ENCODE measurements at places on chromosomes 13 and 19.

DNA sequence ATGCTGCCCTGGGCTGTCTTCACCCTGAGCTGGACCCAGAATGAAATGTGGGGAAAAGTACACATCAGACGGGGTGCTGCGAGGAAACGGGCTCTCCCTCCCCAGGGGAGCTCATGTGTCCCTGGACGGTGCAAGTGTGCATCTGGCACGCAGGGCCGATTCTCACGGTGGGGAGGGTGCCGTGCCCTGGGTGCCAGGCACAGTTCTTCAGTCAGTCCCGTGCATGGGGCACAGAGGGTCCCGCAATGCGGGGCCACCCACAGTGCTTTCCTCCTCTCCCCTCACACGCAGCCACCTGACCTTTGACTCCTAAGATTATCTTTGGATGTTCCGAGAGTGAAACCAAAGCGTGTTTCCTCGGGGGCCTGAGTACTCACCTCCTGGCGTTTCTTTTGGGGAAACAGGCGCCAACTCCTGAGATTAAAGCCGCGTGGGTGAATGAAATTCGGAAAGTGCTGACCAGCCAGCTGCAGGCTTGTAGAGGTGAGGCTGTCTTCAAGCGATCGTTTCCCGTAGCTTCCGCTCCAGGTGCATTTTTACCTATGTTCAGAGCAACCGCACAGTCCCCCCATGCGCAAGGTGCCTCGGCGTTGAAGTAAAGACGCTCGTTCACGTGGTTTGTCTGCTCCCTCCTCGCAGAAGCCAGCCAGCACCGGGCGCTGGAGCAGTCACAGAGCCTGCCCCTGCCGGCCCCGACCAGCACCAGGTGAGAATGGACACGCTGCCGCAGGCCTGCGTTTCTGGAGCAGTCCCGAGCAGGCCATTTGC, 17.5 kb upstream of the F7 start:
- DNase-seq, result no peak

DNA sequence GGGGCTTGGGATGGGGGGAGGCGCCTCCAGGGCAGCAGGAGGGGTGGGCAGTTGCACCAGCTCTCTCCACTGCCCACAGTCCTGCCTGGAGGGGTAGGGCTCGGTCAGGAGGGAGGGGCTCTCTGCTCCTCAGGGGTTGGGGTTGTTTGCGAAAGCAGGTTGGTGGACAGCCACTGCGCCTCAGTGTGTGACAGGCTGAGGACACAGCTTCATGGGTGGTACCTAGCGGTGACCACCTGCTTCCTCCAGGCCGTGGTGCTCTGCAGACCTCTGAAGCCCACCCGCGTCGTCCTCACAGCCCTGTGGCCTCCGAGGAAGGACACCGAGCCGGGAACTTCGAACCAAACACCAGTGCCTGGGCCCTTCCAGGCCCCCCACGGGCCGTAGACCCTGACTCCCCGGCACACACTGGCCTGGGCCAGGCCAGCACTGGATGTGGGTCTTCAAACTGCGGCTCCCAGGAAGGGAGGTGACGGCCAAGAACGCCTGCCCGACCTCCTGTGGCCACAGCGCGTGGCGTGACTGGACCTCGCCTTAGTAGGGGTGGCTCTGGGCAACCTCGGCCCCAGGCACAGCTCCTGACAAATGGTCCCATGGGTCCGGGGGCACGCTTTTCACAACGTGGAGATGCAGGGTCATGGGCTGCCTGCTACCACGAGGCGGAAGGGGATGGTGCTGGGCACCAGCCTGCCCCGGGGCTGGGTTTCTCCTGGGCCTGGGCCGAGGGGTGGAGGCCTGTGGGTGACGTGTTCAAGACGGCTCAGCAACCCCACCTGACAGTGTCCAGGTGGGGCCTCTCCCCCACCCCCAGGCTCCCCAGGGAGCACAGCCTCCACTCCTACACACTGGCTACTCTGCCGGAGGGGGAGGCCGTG, 173.2 kb downstream of the KDM4B start:
- no peak for DNase-seq

DNA sequence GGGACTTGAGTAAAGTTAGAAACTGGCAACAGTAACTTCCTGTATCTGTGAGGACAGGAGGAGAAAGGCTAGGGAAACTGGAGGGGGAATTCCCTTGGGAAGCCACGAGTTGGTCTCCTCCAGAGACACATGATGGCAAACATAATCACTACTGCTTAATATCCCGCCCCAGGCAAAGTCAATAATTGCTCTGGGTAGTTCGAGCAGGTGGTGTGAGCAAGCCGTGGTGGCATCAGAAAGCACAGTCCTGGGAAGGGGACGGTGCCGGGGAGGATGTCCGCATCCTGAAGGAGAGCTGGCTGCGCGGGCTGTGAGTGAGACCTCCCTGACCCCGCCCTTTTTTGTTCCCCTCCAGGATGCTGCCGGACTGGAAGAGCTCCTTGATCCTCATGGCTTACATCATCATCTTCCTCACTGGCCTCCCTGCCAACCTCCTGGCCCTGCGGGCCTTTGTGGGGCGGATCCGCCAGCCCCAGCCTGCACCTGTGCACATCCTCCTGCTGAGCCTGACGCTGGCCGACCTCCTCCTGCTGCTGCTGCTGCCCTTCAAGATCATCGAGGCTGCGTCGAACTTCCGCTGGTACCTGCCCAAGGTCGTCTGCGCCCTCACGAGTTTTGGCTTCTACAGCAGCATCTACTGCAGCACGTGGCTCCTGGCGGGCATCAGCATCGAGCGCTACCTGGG, 1.4 kb downstream of the FFAR2 start:
- no peak for DNase-seq

GRCh38 chr13:67227131-67227983, 2.8 kb downstream of the PCDH9 start:
- DNase-seq, result no peak

- DNase-seq, result no peak
These were observed 10.8 kb downstream of the F2RL3 start for GRCh38 chr19:16899566-16900075.

- DNase-seq, result no peak
These were observed at the start of gene FBXO27 for GRCh38 chr19:39032063-39032918. Gene FBXO27 (minus strand): TSS chr19:39032549. CDS start chr19:39032227, 322 bp downstream.

DNA sequence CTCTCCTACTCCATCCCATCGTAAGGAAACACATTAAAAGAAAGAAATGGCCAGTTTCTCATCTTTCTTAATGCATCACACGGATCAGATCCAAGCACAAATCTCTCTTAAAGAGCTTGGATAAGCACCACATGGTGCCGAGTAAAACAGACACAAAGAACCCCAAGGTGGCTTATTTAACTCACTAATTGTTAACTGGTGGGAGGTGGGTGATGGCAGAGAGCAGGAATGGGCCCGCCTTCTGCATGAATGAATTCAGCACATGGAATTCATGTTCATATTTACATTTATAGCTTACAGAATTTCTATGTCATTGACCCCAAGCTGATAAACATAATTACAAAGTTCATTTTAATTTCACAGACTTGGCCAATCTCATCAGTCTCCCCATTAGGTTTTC, 89.9 kb downstream of the MZT1 start:
- DNase-seq, result no peak

GRCh38 chr19:6925801-6926751, 38.7 kb downstream of the ADGRE1 start:
- no peak for DNase-seq

DNA sequence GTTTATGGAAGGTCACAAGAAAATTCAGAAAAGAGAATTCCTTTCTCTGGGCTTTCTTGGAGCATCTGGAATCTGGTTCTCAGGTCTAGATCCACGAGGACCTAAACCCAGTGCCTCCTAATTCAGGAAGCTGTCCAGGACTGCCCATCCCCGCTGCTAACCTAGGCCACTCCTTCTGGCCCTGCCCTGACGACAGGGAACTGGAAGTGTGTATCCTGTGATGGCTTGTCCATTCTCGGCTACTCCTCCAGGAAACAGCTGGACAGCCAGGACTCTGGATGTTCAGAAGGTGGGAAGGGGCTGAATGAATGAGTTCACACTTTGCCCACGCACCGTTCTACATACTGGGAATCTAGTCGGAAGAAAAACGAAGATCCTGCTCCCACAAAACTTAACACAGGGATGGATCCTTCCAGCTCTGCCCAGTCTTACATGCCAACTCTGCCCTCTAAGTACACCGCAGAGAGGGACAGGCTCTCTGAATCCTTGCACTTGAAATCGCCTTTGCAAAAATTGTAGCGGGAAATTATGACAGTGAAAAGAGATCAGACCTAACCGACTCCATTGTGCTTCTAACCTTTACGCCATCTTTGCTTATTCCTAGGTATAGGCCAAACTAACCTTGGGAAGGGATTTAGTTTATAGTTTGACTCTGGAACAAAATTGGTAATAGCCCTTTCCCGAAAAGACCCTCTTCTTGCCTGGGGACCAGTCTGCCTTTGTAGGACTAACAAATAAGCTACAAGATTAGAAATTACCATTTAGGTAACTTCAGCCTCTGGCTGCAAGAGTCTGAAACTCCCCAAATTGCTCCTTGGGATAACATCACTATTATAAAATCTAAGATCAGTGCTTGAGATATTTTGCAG, 1.8 kb downstream of the LSM4 start:
- DNase-seq, result no peak

DNA sequence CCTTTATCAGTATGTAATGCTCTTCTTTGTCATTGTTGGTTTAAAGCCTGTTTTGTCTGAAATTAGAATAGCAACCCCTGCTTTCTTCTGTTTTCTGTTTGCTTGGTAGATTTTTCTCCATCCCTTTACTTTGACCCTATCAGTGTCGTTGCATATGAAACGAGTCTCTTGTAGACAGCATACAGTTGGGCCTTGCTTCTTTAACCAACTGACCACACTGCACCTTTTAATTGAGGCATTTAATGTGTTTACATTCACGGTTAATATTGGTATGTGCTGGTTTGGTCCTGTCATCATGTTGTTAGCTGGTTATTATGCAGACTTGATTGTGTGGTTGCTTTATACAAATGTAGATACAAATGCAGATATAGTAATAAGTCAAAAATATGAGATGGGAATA, 71.1 kb downstream of the PDS5B start:
- no peak for DNase-seq

DNA sequence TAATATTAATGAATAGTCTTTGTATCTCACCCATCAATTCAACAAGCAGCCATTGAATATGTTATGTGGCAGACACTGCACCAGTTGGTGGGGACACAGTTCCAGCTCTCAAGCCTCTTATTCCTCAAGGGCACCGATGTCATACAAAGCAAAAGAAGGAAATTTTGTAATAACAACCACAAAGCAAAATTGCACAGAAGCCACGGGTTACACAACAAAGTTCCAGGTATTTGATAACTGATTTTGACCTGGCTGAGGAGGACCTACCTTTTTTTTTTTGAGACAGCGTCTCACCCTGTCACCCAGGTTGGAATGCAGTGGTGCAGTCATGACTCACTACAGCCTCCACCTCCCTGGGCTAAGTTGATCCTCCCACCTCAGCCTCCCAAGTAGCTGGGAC, 266.7 kb downstream of the FOXO1 start:
- no peak for DNase-seq

- no peak for DNase-seq
These were observed 34.9 kb upstream of the ZNF83 start for GRCh38 chr19:52673014-52673413.

GRCh38 chr19:17739121-17739875, 12.0 kb upstream of the FCHO1 start:
- no peak for DNase-seq

GRCh38 chr19:18044825-18045304, 36.9 kb downstream of the ARRDC2 start:
- DNase-seq, result peak; percentile 40

DNA sequence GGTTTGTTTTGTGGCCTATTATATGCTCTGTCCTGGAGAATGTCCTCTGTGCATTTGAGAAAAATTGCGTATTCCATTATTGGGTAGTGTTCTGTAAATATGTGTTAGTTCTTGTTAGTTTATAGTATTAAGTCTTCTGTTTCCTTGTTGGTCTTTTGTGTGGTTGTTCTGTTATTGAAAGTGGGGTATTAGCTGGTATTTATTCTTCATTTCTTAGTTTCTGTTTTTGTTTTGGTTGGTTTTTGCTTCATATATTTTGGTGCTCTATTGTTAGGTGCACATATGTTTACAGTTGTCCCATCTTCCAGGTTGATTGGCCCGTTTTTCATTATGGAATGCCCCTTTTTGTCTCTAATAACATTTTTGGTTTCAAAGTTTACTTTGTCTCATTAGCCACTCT, 77.3 kb downstream of the DNAJC15 start:
- no peak for DNase-seq

DNA sequence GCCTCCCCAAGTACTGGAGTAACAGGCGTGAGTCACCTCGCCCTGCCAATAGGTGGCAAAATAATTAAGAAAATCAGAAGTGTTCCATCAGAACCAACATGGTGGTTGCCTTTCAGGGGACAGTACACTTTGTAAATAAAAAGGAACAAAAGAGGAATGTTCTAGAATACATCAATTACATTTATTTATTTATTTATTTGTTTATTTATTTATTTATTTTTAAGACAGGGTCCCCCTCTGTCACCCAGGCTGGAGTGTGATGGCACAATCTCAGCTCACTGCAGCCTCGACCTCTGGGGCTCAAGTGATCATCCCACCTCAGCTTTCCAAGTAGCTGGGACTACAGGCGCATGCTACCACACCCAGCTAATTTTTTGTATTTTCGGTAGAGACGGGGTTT, 12.9 kb upstream of the TYROBP start:
- DNase-seq, result no peak

- no peak for DNase-seq
These were observed 104.9 kb downstream of the HSPH1 start for GRCh38 chr13:31056644-31057271.

DNA sequence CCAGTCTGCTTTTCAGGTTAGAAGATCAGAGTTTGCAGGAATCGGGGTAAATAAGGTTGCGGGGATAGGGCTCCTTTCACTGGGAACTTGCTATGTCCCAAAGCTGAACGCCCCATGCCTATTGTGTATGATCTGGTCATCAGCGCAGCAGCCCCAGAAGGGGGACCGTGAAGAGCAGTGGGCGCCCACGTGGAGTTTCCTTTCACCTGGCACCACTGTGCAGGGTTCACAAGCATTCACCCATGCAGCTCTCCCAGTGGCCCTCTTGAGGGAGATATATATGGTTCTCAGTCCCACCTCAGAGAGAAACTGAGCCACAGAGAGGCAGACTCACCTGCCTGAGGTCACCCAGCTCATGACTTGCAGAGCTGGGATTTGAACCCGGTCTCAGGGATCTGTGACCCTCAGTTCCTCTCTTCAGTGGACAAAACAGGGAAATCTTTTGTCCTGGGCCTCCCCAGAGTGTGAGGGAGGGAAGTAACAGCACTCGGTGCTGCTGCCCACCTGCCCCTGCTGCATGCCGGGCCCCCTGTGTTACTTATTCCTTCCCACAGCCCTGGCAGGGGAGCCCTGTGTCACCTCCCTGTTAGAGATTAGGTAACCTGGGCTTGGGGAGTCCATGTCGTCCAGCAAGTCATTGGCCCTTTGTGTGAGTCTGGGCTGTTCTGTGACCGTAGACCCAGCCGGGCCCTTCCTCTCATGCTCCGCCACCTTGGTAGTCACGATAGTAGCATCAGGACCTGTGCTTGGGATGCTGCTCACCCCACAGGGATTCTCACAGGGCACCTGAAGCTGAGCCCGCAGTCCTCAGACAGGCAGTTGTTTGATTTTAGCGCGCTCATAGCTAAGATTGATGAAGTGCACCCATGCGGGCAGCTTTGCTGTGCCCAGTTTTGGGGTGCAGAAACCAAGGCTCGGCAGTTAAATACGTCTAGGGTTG, 27.9 kb downstream of the PPP5C start:
- no peak for DNase-seq
